ENCODE measurements at places on chromosomes 6 and 20.

DNA sequence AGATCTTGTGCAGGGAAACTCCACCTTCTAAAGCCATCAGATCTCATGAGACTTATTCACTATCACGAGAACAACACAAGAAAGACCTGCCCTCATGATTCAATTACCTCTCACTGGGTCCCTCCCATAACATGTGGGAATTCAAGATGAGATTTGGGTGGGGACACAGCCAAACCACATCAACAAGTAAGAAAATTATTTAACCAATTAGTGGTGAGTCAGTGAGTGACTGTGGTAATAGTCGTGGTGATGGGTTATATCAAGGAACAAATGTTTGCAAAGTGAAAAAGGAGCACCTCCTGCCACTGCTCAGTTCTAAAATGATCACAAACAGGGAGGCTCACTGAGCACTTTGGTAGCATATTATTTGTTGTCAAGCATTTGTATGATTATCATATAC lies 20.6 kb downstream of the EPM2A start:
- DNase-seq: no peak

DNA sequence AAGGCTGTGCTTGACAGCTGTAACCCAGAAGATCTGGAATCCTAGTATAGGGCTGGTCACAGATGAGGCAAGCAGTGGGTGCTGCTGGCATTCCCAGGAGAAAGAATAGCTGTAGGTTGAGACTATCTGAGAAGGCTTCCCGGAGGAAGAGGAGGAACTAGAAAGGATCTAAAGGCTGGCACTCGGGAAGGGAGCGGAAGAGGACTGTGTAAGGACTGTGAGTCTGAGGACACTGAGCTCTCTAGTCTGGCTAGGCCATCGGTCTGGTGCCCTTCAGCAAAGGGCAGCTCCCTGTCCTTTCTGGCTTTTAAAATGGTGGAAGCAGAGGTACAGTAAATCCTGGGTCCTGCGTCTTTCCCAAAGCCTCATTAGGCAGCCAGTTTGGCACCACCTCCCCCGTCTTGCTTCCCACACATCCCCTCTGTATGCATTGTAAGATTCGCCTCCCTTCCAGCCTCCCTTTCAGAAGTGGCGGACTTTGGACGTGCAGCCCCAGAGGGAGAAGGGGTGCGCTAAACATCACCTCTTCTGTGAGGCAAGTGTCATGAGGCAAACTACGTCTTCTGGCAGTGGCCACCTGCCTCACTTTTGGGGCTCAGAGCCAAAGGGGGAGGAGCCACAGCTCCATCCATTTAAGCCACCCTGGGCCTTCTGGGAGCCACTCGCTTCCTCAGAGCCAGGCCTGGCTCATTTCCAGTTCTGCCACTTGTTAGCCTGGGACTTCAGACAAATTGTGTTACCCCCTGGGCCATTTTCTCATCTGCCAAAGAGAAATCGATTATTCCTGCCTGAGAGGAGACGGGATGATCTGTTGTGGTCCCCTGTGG lies 8.6 kb downstream of the SNPH start:
- no peak for DNase-seq

DNA sequence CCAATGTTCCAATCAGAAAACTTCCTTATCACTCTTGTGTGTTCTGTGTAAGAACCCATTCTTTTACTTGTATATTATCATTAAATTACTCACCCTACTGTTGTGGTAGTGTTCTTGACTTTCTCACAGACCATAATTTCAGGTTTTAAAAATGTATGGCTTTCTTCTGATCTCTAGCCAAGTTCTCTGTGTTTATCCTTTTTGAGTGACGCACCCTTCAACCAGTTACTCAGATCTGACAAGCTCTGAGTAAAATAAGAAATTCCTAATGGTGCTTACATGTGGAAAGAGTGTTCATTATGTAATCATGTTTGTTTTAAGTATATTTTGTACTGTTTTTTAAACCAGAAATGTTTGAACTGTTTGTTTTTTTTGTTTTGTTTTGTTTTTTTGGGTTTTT lies 11.0 kb downstream of the TBPL1 start:
- DNase-seq: no peak

GRCh38 chr6:34094474-34095135 lies 51.3 kb downstream of the GRM4 start:
- no peak for DNase-seq

DNA sequence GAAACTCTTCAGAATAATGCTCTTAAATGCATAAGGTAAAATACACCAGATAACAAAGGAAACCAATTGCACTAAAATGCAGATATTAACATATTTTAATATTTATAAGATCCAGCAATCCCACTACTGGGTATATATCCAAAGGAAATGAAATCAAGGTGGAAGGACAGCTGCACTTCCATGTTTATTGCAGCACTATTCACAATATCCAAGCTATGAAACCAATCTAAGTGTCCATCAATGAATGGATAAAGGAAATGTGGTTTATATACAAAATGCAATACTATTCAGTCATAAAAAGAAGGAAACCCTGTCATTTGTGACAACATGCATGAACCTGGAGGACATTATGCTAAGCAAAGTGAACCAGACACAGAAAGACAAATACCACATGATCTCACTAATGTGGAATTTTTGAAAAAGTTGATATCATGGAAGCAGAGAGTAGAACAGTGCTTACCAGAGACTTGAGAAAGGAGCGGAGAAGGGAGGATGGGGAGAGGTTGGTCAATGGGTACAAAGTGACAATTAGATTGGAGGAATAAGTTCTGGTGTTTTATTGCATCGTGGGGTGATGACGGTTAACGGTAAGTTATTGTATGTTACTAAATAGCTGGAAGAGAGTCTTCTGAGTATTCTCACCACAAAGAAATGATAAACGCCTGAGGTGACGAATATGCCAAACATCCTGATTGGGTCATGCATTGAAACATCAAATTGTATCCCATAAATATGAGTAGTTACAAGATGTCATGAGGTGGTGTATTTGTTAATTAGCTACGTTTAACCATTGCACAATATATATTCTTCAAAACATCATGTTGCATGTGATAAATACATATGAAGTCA lies 37.9 kb upstream of the RNF24 start:
- no peak for DNase-seq

DNA sequence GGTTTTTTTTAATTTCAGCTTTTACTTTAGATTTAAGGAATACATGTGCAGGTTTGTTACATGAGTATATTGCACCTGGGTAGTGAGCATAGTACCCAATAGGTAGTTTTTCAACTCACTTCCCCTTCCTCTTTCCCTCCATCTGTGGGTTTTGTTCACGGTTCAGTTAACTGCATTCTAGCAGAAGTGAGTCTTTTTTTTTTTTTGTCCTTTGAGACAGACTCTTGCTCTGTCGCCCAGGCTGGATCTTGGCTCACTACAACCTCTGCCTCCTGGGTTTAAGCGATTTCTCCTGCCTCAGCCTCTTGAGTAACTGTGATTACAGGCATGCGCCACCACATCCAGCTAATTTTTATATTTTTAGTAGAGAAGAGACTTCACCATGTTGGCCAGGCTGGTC lies 8.7 kb downstream of the UBR2 start:
- DNase-seq: no peak

- no peak for DNase-seq
Observed at GRCh38 chr6:107504270-107505026, 14.5 kb downstream of the SOBP start.

GRCh38 chr6:168050225-168050880 lies 28.7 kb downstream of the FRMD1 start:
- no peak for DNase-seq

GRCh38 chr6:169344750-169345065 lies 91.1 kb upstream of the THBS2 start:
- no peak for DNase-seq

DNA sequence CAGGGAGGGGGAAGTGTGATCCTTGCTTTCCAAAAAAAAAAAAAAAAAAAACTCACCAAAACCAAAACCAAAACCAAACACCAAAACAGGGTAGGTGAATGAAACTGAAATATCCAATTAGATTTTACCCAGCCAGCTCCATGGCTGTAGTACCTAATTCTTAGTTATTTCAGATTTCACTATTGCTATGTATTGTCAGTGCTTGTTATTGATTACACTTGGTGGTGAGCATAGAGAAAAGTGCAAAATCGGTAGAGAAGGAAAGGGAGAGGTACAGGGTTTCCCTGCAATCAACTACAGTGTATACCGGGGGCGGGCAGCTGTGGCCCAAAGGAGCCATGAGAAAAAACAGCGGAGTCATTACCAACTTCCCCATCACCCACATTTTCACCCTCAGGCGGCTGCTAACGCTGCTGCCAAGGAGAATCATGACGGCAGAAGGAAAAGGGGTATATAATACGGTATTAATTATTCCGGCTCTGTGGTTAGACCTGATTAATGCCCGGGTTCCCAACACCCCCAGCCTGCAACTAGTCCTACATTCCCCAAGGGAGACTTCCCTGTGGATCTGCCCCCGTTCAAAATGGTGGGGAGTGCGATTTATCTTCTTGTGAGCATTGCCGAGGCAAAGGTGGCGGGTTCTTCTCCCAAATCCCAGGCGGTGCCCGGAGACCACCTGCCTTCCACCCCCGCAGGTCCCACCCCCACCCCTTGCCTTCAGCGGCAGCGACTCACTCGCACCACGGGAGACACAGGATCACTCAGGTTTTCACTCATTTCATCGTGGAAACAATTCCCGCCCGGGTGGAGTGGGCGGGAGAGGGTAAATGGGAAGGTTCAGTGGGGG lies at the start of gene C6orf62:
C6orf62 (minus strand) TSS at position 30 of the 847 bp plus-strand sequence. CDS start 486 bp downstream, outside the sequence.
- peak; percentile 35 for DNase-seq

DNA sequence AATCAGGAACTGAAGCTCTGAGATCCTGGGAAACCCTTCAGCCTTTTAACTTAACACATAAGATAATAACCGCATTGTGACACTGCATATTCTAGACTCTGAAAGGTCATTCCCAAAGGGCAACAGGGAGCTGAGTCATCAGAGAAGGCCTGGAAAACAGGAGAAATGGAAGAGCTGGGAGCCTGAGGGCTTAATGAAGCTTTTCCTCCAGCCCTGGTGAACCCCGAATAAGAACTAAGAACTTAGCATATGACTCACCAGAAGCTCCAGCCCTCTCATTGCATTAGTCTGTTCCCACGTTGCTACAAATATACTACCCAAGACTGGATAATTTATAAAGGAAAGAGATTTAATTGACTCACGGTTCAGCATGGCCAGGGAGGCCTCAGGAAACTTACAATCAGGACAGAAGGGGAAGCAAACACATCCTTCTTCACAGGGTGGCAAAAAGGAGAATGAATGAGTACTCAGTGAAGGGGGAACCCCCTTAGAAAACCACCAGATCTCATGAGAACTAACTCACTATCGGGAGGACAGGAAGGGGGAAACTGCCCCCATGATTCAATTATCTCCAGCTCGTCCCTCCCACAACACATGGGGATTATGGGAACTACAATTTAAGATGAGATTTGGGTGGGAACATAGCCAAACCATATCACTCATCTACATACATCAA lies 648.5 kb downstream of the TFAP2A start:
- no peak for DNase-seq

GRCh38 chr20:3392756-3393155 lies 14.7 kb downstream of the DNAAF9 start:
- DNase-seq: no peak

GRCh38 chr20:21322083-21322710 lies 19.1 kb downstream of the XRN2 start:
- no peak for DNase-seq

- no peak for DNase-seq
Observed at GRCh38 chr20:17762243-17762872, 62.6 kb downstream of the BANF2 start.

DNA sequence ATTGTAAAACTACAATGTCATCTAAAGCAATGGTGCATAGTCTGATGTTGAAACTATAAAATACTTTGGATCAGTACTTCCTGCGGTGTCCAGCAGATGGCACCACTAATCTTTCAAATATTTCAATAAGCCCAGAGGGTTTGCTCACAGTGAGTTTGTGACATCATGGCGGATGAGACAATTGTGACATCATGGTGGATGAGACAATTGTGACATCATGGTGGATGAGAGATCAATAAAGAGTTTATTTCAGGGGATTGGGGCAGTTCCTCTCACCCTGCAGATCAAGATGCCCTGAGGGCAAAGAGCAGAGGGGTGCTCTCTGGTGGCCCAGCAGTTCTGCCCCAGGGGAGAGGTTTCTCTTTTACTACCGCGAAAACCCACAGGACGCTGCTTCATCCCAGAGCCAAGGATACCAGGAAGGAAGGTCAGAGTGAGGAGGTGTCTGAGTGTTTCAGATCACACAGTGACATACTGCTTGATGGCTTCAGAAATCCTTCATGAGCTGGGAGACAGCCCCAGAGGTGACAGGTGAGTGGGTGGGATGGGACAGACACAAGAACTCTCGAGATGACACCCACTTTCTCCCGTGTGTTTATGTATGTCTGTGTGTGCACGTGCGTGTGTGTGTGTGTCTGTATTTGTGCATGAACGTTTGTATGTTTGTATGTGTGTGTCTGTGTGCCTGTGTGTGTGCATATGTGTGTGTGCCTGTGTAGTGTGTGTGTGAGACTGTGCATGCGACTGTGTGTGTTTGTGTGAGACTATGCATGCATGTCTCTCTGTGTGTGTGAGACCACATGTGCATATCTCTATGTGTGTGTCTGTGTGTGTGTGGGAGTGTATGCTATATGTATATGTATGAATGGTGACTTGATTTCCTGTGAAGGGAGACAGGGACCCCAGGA lies 7.3 kb upstream of the ULBP2 start:
- peak; percentile 52 for DNase-seq

DNA sequence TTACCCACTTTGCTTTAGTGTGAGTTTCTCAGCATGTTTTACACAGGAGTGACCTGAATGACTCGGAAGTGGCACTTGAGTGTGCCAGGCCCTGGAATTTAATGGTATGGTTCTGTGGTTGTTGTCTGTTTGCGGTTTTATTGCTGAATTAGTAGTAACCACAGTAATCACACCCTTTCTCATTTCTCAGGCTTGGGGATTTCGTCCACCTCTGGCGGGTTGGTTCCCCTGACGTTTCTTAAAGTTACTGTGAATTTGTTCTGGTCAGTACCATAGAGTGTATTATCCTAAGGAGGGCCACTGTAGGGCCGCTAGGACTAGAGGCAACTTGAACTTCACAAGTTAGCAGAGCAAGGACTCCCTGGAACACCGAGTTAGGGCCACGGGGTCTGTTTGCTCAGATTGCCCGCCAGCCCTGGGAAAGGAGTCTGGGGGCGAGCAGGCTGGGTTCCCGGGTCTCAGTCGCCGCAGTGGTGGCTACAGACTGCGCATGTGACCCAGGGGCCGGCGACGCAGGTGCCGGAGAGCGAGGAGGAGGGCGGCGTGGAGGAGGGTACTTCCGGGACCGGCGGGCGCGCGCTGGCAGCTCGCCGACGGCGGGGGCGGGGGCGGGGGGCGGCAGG lies 546 bp upstream of the KLHL32 start:
- no peak for DNase-seq

- DNase-seq: no peak
Observed at GRCh38 chr20:10047427-10047826, 12.6 kb downstream of the ANKEF1 start.
